ENCODE measurements at places on chromosomes 3 and 15. TPM values are rescaled to one million over a fixed set of nuclear protein-coding genes. Genes with fewer than 3 reads are reported as not detected.

DNA sequence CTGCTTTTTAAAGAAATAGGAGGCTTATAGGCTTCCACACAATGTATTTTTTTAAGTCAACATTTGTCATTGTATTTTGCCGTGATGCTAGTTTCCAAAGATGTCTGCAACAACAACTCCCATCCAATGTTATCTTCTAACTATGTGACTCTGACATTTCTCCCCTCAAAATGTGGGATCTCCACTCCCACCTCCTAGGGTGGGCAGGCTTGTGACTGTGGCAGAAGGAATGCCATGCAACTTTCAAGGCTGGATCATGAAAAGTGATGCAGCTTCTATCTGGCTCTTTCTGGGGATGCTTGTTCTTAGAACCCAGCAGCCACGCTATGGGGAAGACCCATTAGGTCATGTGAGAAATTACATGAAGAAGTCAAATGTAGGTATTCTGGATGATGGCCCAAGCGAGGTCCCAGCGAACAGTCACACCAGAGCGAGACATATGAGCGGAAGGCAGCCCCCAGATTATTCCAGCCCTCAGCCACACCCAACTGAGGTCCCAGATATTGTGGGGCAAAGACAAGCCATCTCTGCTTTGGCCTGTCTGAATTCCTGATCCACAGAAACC lies 124.3 kb downstream of the BDH1 start:
- no peak for DNase-seq

Gene SPSB4
- total RNA-seq: not detected

Gene VPS13C
- total RNA-seq: 20.9 TPM

Gene OXSR1
- total RNA-seq: 58.8 TPM

Gene DAPK2
- 0.49 TPM for total RNA-seq
